Colonic mucosa (tissue), 4 donors: ENCODE measurements at places on chromosomes 16 and 17.

- no peak for DNase-seq
These were observed 1.3 kb downstream of the SNN start for GRCh38 chr16:11669380-11670146.

- no peak for DNase-seq
These were observed 19.2 kb upstream of the HOXB13 start for GRCh38 chr17:48747445-48748363.

- no peak for DNase-seq
These were observed 343.2 kb downstream of the PMP22 start for GRCh38 chr17:14921936-14922335.

- no peak for DNase-seq
These were observed 80.0 kb downstream of the KCNJ18 start for GRCh38 chr17:21772321-21772720.

GRCh38 chr17:34154961-34155730 lies 99.9 kb upstream of the CCL2 start:
- no peak for DNase-seq

GRCh38 chr16:12265108-12265507 lies 288.6 kb downstream of the SNX29 start:
- DNase-seq: no peak

GRCh38 chr16:20849589-20850390 lies 43.5 kb downstream of the REXO5 start:
- DNase-seq: peak; percentile 82

- no peak for DNase-seq
These were observed 13.8 kb downstream of the PKD1 start for GRCh38 chr16:2121853-2122252.

DNA sequence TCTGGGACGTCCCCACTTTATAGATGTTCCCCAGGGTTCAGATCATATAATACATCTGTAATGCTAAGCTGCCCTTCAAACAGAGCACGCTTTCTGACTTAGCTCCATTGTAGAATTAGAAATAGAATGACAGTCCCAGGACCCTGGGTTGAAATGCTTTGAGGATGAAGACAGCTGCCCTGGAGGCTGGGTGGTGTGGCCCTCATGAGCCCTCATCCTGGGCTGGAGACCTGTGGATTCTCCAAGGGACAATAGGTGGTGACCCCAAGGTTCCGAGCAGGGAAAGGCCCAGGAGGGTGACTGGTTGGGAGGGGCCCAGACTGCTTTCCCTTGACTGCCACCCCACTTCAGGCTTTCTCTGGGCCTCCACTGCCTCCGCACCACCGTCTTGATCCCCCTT lies 59.0 kb downstream of the CRISPLD2 start:
- DNase-seq: no peak

DNA sequence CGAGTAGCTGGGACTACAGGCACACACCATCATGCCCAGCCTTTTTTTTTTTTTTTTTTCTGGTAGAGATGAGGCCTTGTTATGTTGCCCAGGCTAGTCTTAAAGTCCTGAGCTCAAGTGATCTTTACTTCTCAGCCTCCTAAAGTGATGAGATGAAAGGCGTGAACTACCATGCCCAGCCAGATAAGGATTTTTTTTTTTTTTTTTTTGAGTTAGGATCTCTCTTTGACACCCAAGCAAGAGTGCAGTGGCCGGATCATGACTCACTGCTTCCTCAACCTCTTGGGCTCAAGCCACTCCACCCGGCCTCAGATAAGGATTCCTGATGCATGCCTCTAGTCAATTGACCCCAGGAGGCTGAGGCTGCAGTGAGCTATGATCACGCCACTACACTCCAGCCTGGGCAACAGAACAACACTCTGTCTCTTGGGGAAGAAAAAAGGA lies 11.2 kb upstream of the PLEKHG4 start:
- DNase-seq: no peak

- DNase-seq: no peak
These were observed 185.9 kb downstream of the CDK5R1 start for GRCh38 chr17:32672711-32673110.

DNA sequence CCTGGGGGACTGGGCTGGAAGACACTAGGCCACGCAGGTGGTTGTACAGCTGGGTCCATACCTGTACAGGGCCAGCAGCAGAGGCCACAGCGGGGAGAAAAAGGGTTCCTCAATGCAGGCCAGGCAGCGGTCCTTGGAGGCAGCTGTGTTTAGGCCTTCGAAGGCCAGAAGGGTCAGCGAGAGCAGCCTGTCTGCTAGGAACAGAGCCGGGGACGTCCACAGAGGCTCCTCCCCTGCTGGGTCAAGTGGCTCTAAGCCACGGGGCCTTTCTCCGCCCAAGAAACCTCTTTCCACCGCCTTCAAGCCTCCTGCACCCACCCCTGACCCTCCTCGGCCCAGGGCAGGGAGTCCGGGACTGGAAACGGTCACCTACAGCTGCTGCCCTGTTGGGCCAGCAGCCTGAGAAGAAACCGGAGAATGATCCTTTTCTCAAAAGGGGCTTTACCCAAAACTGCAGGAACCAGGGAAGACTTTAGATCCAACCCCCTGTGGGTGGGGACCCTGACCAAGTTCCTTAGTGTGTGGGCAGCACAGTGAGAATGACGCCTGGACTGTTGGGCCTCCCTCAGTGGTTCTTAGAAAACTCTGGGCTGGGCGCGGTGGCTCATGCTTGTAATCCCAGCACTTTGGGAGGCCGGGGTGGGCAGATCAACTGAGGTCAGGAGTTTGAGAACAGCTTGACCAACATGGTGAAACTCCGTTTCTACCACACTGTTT lies 8.4 kb upstream of the SPATA2L start:
- DNase-seq: no peak

DNA sequence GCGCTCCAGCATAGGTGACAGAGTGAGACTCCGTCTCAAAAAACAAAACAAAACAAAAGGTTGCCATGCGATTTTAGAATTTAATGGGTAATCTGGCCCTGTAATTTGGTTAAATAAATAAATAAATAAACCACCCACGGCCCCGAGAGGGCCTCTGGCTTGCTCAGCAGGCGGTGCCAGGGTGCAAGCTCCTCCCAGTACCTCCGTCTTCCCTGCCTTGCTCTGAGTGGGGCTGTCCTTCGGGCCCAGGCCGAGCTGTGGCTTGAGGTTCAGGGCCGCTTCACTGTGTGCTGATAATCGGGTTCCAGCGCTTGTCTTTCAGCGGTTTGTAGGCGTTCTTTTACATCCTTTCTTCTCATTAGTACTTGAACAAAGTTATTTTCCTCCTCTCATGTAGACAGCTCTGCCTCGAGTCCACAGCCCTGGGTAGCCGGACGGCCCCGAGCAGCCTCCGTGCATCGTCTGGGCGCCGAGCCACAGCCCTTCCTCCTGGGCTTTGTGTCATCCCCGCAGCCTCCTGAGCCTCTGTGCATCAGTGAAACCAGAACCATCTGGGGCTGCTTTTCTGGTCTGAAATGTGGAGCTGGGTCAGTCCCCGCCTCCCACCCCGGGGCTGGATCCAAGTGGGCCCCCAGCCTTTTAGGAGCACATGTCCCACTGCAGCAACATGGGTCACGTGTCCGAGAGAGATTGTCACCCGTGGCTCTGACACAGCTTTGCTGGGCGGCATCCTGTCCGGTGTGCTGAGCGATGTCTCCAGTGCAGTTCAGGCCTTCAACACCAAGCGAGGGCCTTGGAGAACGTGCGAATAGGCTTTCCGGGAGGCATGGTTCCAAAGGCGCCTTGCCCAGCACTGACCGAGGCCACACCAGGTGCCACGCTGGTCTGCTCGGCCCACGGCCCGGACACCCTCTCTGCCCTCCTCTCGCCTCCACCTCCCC lies 157.4 kb upstream of the CHMP6 start:
- DNase-seq: no peak

- no peak for DNase-seq
These were observed 1.1 kb downstream of the CFAP119 start for GRCh38 chr16:30760577-30761426.

DNA sequence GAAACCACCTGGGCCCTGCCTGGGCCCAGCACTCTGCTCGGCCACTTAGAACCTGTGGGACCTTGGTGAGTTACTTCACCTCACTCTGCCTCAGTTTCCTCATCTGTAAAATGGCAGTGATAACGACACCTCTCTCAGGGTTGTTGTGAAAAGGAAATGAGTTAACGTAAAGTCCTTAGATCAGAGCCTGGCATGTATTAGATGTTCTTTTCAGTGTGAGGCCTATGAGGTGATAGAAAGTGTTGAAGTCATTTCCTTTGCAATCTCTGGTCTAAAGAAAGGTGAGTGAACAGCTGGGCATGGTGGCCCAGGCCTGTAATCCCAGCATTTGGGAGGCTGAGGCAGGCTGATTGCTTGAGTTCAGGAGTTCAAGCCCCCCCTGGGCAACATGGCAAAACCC lies 51.7 kb upstream of the LGALS9 start:
- DNase-seq: no peak

DNA sequence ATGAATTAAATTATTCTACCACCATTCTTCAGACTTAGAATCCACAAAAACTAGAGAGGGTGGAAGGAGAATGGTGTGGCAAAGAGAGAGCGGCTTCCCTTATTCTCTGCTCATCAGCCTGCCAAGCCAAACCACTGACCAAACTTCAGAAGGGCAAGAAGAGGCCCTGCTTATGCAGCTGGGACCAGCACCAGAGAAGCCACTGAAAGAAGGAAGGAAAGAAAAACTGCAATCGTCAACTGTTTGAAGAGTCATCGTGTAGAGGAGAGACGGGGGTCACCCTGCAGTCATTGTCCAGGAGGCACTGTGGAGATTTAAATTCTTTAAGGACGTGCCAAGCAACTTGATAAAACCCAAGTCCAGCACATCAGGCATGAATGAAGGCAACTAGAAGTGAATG lies 15.6 kb downstream of the PMP22 start:
- DNase-seq: no peak

GRCh38 chr17:57597531-57598453 lies 147.3 kb downstream of the CCDC182 start:
- peak; percentile 72 for DNase-seq
